Stimulated activated CD4-positive, alpha-beta T cell treated with anti-CD3 and anti-CD28 coated beads, Interleukin-12 subunit alpha, Interleukin-12 subunit beta, amount 100 ng/mL, for 4 hours (primary cell): ENCODE measurements at places on chromosomes 12 and 14.

DNA sequence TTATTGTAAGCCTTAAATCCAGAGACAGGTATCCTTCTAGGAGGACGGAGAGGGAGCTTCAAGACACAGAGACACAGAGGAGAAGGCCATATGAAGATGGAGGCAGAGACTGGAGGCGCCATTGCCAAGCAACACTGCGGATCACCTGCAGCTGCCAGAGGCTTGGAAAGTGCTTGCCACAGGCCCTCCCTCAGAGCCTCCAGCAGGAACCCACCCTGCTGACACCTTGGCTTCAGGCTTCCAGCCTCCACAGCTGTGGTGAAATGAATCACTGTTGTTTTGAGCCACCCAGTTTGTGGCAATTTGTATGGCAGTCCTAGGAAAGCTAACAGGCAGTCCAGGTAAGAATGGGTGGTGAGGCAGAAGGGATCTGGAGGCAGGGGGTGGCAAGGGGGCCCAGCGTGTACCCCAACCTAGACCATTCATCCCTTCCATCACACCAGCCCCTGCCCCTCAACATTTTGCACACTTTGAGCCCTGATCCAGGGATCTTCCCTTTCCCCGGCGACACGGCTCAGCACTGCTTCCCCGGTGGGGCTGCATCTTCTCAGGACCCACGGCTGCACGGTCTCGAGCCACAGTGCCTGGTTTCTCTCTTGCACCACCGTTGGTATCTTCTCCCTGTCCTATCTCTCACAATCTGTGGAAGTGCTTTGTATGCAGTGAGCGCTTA is 22.3 kb upstream of the BCDIN3D start:
- DNase-seq: no peak

DNA sequence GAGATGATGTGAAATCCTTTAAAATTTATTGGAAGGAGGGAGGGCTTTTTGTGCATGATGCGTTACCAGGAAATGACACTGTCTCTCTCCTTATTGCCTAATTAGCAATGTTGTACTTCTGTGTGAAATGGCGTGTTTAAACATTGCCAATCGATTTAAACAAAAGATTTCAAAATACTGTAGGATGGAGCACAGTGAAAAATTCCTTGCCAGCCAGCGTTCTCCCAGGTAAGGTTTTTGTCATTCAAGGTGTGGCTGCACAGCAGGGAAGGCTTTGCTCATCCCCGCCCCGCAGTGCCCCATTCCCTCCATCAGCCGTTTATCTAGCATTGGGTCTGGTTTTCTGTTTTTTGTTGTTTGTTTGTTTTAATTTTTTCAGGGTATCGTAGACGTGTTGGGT is 137.3 kb downstream of the CACNA1C start:
- DNase-seq: no peak

- no peak for DNase-seq
Measured at GRCh38 chr14:32472512-32473463, 143.7 kb downstream of the AKAP6 start.

DNA sequence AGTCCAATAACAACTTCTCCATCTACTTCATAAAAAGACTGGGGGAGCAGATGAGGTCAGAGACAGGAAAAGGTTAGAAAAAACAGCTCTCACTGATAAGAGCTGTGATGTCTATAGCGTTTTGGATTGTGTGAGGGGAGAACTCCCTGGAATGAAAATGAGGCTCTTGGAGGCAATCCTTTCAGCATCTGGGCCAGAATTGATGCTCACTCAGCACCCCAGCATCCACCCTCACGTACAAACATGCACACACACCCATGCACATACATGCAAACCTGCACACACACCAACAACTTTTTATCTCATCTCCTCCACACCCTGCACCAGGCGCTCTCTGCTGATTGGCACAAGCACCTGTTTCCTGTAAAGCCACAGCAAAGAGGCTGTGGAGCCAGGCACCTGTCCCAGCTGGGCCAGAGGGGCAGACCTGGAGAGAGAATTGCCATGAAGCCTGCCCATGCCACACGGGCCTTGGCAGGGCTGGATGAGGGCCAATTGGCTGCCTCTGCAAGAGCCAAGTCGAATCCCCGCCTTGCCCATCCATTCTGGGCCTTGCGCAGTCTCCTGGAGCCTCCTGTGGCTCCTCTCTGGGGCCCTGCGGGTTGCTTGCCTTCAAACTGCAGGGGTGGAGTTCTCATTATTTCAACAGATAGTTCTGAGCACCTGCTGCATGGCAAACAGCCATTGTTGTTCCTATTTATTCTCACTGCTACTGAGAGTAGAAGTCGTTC is 53.1 kb downstream of the SYNE3 start:
- DNase-seq: peak; percentile 12

- no peak for DNase-seq
Measured at GRCh38 chr14:82724316-82724715, 1190.7 kb upstream of the SEL1L start.

- DNase-seq: no peak
Measured at GRCh38 chr12:97643924-97644323, 181.3 kb downstream of the RMST start.

- no peak for DNase-seq
Measured at GRCh38 chr14:32078858-32079216, 1.7 kb downstream of the ARHGAP5 start.

- no peak for DNase-seq
Measured at GRCh38 chr12:128619263-128619662, 204.5 kb downstream of the SLC15A4 start.

DNA sequence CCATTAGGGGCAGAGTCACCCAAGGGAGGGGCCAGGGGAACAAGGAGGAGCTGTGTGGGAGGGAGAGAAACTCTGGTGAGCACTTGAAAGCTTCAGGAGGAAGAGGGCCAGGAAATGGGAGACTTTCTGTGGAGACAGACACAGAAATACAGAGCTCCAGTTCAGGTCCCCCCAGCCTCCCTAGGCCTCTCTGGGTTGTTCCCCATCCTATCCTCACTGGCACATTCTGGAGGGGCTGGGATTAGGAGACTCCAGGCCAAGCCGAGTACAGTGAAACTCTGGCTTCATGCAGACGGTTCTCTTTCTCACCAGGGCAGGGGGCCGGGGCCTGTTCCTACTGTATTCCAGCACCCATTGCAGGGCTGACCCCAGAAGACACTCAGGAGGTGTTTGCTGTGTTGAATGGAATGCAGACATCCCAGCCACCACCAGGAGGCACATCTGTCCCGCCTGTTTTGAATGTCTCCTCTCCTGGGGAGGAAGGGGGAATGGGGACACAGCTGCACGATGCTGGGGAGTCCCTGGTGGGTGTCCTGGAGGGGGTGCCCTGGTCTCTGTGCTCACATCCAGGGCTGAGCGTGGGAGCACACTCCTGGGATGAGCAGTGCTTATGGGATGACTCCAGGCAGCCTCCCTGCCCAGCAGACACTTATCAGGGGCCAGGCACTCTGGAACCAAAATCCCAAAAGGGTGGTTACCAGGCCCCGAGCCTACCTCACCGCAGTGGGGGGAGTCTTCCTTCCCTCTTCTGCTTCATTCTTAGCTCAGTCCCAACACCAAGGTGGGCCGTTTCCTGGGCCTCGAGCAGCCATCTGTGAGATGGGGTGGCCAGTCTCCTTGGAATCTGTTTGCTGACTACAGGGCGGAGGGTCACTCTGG is 5.5 kb upstream of the KRT84 start:
- no peak for DNase-seq

DNA sequence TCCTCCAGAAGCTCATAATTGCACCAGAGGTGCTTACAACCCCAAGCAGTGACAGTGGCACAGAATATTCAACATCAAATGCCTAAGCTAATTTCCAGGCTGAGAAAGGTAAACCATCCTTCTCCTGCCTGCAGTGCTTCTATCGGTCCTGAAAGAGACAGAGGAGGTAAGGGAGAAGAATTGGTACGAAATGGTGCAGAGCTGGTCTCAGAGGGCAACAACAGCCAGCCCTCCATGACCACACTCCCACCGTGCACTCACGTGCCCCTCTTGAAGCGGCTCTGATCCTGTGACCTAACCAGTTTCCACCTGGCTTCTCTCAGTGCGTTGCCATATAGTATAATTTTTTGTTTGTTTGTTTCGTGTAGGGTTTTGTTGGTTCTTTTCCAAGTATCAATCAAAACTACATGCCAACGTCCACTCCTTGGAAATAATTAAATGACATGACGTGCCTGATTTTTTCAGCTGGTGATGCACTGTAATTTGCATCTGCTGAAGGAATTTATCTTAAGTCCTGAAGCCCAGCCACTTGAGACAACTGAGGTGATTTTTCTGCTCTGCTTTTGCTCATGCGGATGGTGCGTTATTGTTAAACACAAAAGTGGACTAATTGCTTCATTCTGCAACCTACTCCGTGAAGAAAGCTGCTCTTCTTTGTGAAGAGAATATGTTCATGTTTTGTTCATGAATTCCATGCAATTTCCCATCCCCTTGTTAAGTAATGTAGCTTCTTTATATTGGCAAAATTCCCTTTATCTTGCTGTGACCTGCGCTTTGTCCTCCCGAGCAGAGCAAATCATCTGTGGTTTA is 1.3 kb upstream of the ATP2A2 start:
- DNase-seq: no peak

DNA sequence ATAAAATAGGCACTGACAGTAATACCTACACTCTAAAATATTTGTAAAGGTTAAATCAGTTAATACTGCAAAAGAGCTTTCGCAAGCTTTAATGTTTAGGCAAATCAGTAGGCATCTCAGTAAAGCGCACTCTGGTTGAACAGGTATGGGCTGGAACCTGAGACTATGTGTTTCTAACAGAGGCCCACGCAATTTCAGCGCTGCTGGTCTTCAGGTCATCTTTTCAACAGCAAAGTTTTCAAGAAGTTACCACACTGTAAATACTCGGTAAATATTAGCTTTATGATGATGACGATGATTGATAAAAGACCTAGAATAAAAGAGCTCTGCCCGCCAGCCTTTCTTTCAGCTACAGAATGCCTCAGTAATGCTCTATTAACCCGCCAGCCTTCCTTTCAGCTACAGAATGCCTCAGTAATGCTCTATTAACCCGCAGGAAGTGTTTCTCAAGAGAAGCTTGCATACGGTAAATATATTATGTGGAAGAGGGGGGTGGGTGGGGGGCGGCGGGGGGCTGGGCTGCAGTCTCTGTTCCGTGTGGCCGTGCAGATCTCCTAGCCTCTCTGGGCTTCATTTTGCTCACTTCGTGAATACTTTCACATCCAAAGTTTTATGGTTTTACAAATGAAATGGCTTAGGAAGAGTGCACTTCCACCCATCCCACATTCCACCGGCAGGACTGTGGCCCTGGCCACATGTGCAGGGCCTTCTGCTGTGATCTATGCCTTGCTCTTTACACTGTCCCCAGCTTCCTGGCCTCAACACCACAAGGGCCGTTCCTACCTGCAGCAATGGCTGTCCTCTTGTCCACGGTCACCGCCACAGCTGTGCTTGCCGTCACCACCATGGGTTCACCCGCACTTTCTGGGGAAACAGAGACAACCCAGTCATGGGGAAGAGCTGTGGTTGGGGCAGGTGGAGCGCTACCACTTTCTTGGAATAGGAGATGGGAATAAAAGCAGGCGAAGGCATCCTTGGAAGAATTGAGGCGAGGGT is 19.9 kb downstream of the LRTM2 start:
- DNase-seq: no peak

GRCh38 chr14:33611405-33612196 is 339.3 kb downstream of the EGLN3 start:
- no peak for DNase-seq

- no peak for DNase-seq
Measured at GRCh38 chr12:40225337-40225983, 663 bp downstream of the LRRK2 start.

GRCh38 chr12:52641468-52641867 is 10.5 kb downstream of the KRT2 start:
- no peak for DNase-seq

DNA sequence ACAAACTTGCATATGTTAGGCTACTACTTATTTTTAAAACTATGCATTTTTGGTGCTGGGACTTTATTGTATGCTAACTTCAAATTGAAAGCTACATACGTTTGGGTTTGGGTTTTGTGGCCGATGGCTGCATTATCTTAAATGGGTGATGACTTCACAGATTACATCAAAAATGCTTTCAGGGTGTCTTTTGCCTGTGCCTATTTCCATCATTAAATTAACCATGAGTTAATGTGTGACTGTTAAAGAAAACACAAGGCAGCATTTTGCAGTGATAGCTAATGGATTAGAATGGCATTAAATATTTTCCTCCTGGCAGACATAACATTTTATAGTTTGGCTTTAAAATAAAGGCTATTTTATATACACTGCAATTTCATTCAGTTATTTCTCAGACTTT is 352.3 kb downstream of the EGLN3 start:
- DNase-seq: no peak

DNA sequence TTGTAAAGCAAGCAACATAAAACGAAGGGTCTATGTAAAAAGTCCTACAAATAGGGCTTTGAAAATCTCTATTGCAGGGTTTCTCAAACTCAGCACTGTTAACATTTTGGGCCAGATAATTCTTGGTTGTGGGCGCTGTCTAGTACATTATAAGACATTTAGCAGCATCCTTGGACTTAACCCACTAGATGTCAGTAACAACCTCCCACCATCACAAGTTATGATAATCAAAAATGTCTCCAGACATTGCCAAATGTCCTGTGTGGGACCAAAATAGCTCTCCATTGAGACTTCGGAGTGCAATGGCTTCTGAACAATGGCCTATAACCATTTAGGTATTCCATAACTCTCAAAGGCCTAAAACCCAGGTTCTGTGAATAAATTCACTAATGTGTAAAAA is 22.9 kb upstream of the DHRS7 start:
- no peak for DNase-seq

DNA sequence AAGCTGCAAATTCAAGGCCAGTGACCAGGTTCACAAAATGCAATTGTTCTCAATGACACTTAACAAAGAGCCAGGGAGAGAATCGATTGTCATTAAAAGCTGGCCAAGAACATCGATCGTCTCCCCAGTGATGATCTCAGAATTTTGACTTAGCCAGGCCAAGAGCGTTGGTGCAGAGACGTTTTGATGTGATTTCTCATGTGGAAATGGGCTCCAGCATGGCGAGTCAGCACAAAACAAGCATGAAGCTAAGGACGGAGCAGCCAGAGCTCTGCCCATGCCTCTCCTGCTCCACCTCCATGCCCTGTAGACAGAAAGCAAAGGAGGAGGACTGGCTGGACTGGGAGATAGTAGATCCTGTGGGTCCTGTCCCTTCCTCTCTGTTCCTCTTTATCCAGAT is 270.8 kb downstream of the FOXN3 start:
- DNase-seq: no peak

GRCh38 chr12:64009321-64010068 is 165.0 kb downstream of the SRGAP1 start:
- DNase-seq: no peak
